ENCODE measurements at places on chromosomes 5 and 9.
A peak's percentile ranks its signal among the peaks of the same experiment; 100 is the strongest.

- peak; percentile 6 for DNase-seq
Observed at GRCh38 chr5:83718195-83718825, 2.3 kb downstream of the HAPLN1 start.

- no peak for DNase-seq
Observed at GRCh38 chr5:132147663-132148062, 74.1 kb downstream of the CSF2 start.

DNA sequence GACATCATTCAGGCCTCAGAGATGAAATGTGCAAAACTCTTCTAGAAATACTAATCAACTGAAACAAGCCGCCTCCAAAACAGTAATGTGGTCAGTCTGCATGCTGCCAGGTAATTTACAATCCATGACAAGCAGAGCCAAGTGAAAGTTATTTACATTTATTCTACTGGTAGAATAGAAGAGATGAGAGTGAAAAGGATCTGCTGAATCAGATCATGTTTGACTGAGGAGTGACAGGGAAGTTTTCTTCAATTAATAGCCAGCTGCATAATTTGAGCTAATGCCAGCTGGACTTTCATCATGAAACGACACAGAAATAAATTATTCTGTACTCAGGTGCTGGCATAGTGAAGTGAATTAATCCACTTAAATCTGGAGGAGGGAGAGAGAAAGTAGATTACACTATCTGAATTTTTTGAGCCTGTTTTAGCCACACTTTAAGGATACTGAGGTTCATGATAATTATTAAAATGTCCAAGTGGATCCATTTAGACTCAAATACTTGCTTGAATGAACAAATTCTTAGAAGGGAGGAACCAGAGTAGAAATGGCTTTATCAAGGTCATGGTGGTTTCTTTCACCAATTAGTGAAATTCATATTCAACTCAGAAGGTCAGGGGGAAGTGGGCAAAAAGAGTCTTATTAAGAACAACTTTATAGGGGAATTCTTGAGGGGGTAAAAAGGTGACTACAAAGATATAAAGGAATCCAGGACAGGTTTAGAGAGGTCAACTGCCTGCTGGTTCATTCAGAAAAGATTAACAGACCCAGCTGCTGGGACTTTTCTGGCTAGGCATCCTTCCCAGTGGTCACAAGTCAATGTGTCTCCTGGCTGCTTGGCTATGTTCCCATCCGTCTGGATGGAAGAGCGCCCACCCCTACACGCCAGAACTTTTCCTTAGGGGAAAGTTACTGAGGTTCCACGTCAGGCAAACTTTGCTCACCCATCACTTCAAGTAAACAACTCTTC, 350.4 kb downstream of the PDE4D start:
- DNase-seq = no peak

- DNase-seq = no peak
Observed at GRCh38 chr5:133950821-133951612, 17.4 kb downstream of the C5orf15 start.

DNA sequence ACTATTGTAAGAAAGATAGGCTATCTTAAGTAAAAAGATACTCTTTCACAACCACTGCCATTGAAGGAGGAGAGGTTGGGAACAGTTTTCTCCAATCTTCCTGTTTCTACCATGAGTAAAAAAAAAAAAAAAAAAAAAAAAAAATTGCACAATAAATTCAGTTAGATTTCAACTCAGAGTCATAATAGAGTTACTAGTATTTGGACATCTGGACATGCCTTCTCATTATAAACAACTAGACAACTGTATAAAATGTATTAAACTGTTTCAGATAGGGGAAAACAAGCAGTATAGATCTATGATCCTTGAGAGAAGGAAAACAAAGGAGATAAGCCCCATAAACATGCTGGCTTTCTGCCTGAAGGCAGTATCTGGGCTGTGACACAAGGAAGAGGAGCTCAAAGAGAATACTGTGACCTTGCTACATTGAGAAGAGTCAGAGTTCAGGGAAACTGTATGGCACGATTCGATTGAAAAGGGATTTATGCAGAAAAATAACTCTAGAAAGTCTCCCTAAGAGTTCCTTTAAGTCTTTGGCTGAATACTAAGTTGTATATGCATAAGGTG, 249.2 kb upstream of the POU5F2 start:
- no peak for DNase-seq

- DNase-seq = no peak
Observed at GRCh38 chr5:178442405-178443257, 147.6 kb downstream of the COL23A1 start.

- no peak for DNase-seq
Observed at GRCh38 chr5:149543361-149544027, 7.7 kb downstream of the CSNK1A1 start.

GRCh38 chr5:77262697-77263096, 52.2 kb downstream of the PDE8B start:
- no peak for DNase-seq

DNA sequence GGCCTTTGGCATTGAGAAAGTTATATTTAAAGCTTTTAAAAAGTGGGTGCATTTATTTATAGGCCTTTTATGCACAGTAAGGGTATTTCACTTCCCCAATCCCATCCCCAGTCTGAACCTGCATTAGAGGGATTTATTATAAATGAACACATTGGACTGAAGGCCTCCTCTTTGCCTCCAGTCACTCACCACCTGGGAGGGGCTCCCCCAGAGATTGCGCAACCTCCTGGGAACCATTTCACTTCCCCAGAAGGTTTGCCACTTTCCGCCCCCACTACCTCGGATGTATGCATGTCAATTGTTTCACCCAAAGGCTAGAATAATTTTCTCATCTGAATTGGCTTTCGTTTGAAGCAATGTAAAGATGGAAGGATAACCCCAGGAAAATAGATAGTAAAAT, 29.8 kb upstream of the VCAN start:
- DNase-seq = no peak

DNA sequence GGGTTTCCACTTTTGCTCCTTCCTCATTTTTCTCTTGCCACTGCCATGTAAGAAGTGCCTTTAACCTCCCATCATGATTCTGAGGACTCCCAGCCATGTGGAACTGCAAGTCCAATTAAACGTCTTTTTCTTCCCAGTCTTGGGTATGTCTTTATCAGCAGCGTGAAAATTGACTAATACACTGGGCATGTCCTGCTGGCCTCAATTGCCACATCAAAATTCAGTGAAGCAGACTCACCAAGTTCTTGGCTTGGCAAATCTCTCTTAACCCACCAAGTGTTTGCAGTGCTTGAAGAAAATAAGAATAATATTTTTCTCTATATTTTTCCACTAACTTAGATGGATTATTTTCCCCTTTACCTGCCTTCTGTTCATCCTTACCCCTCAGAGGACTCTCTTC, 212.0 kb downstream of the BRINP1 start:
- no peak for DNase-seq

GRCh38 chr5:86951761-86952160, 315.9 kb upstream of the RASA1 start:
- DNase-seq = no peak

DNA sequence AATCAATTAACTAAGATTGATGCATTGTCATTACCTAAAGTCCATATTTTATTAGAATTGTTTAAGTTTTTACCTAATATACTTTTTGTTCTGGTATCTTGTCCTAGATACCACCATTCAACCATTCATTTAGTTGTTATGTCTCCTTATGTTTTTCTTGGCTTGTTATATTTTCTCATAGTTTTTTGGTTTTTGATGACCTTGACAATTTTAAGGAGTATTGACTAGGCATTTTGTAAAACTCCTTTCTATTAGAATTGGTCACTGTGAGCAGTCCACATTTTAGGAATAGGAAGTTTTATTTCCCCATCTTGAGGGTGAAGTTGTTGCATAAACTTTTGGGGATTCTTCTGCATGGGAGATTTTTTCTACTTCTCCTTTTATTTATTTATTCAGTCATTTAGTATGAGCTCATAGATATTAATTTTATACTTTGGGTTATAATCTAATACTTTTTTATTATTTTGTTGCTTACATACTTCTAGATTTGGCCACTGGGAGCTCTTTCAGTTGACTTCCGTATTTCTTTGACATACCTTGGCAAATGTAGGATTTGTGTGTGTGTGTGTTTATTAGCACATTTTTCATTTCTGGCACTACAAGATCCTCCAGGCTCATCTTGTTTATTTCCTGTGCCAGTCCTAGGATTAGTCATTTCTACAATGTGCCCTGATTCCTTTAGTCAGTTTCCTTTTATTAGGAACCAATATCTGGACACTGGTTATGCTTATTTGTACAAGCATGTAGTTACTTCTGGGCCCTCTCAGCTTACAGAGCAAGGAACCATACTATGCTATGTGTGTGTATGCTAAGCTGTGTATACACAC, 134.9 kb upstream of the CDKN2B start:
- DNase-seq = no peak

DNA sequence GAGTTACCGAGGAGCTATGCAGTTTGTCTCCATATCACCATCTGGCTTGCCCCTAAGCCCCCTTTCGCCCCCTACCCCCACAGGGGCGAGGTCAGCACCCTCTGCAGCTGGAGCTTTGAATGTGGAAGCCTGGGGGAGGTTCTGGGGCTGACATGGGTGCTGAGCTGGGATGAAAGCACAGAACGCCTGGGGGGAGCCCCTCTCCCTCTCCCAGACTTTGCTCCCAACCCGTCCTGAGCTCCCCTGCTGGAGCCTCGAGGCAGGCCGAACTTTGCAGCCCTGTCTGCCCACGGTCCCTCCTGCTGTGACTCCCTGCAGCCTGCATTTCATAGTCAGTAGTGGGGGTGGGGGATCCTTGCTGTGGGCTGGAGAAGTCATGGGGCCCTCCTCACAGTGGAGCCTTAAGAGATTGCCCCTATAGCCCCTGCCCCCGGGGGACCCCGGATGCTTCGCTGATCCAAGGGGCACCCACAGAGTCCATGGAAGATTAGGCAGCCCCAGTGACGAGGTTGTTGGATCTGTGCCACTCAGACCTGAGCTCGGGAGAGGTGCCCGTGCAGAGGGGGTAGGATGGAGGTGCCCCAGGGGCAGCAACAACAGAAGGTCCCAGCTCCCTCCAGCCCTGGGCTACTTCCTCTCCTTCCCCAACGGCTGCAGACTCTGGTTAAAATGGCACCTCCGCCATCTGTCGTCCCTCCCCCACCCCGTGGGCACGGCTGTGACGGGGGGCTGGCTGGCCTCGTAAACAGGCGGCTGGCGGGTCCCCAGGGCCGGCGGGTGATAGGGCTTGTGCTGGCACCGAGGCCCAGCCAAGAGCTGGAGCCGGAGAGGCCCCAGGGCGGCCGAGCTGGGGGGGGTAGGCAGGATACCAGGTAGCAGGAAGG, 162.0 kb downstream of the C9orf50 start:
- DNase-seq = peak; percentile 44

DNA sequence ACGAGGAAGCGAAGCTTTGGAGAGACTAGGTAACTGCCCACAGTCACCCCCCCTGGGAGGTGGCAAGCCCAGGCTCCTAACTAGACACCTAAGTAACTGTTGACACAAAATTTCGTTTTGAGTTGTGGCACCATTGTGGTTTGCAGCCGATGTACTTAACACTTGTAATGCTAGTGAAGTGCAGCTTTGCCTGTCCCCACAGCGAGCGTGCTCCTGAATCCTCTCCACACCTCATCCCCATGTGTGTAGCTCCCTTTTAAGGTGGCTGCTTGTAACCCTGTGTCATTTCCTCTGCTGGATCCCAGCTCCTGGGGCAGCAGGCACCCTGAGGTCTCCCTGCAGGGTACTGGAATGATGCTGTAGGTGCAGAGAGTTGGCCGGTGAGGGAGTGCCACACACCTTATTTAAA, 114.9 kb downstream of the TRIO start:
- DNase-seq = no peak

DNA sequence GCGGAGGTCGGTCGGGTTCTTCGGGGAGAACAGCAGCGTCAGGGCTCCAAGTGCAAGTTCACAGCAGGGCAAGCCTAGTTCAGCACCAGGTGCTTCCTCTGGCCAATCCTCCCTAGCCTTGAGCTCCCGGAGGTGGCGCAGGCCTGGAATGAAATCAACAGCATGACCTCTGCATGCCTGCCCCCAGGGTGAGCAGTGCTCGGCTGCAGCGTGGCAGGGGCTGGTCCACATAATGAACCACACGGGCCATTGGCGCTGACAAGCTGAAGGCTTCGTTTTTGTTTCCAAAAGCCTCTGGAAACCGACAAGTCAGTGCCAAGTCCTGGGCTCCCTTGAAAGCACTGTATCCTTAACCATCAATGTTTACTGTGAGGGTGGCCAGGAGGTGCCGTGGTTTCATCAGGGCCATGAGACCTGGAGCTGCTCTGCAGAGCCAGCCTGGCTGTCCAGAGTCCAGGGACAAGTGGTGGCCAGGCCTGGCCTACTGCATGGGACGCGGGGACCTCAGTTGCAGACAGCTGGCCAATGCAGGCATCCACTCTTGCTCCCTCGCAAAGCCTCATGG, 2.1 kb upstream of the INPP5E start:
- no peak for DNase-seq

GRCh38 chr5:171966270-171966669, 40.2 kb downstream of the FBXW11 start:
- no peak for DNase-seq

- DNase-seq = no peak
Observed at GRCh38 chr5:162769019-162769418, 668.4 kb upstream of the CCNG1 start.

DNA sequence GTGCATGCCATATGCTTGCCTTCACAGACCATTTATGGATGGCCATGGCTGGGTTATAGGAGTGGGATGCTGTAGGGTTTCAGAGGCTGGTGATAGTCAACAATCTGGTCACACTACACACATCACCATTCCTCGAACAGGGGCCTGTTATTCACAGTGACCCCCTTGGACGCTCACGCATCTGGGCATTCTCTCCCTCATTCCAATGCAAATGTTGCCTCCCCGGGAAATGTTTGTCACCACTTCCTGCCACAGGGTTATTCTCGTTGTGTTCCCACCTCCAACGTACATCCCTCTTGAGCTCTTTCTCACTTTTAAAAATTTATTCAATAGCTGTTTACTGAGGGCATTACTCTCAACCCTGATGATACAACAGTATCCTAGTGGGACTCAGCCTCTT, 135.4 kb downstream of the SCAMP1 start:
- DNase-seq = no peak

DNA sequence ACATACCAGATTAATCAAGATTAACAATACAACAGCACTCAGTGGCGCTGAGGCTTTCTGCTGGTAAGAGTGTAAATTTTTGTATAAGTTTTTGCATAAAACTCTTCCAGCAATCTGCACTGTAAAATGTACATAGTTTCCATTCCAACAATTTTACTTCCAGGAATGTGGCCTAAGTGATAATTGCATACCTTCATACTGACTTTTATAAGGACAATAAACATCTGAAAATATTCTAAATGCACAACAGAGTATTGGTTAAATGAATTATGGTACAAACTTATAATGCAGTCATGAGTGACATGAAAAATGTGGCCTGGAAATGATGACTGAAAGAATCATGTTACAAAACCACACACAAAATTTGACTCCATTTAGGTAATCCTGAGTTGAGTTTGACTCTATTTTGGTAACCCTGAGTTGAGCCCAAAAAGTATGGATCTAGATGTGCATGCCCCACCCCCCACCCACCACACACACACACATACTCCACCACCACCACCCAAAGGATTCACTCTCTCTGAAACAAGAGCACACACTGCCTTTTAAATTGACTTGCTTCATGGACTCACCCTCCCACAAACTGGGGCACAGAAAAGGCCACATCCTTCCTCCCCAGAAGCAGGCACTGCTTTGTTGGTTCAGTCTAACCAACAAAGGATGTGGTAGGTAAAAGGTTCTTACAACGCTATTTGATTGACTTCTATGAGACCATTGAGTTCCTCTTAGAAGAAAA, 137.6 kb downstream of the SUSD1 start:
- DNase-seq = peak; percentile 58

Data from activated CD4-positive, alpha-beta T cell treated with anti-CD3 and anti-CD28 coated beads, Interleukin-2, amount 50 U/mL, for 48 hours (primary cell).